ENCODE measurements at places on chromosomes 2 and 18.

DNA sequence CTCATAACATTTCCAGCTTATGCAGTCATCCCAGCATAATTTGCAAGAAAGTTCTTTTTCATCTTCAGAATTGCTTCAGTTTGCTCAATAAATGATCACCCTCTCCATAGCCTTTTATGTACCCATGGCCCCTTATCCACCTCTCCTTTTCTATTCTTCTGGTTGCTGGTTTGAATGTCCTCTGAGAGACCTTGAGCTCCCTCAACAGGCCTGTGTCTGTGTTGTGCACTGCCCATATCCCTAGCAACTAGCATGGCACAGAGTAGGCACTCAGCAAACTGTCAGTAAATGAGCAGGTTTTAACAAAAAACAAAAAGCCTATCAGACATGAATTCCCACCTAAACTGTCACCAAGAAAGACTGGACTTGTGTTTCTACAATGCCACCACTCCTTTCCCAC lies 160.5 kb downstream of the AKAIN1 start:
- no peak for DNase-seq

GRCh38 chr2:144131042-144131441 lies 388.9 kb downstream of the ZEB2 start:
- DNase-seq = no peak

- DNase-seq = no peak
These were observed 105.5 kb upstream of the RGPD4 start for GRCh38 chr2:107721178-107721577.

- DNase-seq = no peak
These were observed 4.5 kb downstream of the EMX1 start for GRCh38 chr2:72921853-72922252.

DNA sequence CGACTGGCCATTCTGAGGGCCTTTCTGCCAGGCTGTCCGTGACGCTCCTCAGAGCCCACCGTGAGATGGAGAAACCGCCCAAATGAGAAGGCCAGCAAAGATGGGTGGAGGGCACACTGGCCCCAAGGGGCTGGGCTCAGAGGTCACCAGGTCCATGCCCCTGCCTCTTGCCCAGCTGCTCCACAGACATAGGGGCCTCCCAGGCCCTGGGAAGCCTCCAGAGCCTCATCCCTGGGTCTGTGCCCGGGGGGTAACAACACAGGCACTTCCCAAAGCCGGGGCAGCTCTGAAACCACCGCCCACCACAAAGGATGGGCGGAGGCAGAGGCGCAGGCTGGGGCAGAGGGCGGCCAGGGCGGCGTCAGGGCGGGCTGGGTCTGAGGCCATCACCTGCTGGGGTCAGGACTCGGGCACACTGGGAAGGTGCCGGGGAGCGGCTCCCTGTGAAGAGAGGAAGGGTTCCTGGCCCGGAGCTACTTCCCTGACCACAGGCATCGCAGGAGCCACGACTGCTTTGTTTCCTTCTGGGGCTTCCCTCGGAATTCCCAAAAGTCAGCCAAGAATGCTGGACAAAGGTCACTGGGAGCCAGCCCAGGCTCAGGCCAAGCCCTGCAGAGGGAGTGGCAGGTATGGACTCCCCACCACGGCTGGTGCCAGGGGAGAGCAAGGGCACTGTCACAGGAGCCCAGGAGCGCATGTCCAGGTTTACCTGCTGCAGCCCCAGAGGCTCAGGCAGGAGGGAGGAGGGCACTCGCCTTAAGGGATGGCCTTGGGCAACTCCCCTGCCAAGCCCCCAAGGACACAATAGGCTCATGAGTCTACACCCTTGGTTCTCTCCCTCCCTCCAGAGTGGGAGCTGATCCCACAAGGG lies 9.4 kb downstream of the CYP26B1 start:
- no peak for DNase-seq
